Eye (tissue), 1 donor: ENCODE measurements at places on chromosomes 16 and 17.

- no peak for DNase-seq
These were observed 26.8 kb downstream of the TRPV2 start for GRCh38 chr17:16442141-16442540.

- DNase-seq, result no peak
These were observed 18.5 kb upstream of the PHF12 start for GRCh38 chr17:28969706-28970393.

GRCh38 chr17:78951967-78952551, 26.9 kb upstream of the TIMP2 start:
- DNase-seq, result peak; percentile 69

DNA sequence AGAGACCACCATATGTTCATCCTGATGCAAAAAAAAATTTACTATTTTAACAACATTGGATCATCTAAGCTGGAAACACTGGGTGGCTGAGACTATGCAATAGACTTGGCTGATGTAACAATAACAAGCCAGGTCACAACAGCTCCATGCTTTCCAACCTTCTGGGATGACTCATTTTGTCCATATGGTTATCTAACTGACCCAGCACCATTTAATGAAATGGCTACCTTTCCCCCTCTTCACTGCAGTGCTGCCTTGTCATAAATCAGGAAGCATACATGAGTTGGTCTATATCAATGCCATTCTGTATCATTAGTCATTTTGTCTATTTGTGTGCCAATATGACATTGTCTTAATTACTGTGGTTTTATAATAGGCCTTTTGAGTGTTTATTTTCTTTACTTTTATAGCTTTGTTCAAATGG, 217.6 kb upstream of the KCNJ16 start:
- no peak for DNase-seq

- no peak for DNase-seq
These were observed 6.1 kb downstream of the SGSM2 start for GRCh38 chr17:2343421-2343820.

- no peak for DNase-seq
These were observed 10.9 kb downstream of the ABCC1 start for GRCh38 chr16:15960124-15960971.

GRCh38 chr17:35241520-35241919, 1.4 kb upstream of the SLFN5 start:
- DNase-seq, result no peak

- no peak for DNase-seq
These were observed 28.3 kb downstream of the PLCD3 start for GRCh38 chr17:45104029-45104428.

DNA sequence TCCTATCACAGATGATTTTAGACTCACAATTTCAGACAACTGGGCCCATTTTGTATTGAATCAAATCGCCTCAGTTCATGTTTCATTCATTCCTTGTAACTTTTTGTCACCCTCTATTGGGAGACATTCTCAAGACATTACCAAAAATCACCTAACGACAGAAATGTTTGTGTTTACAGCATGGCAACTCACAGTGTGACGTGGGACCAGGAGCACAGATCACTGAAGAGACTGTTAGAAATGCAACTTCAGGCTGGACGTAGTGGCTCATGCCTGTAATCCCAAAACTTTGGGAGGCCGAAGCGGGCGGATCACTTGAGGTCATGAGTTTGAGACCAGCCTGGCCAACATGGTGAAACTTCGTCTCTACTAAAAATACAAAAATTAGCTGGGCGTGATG, 249.6 kb downstream of the NTN1 start:
- DNase-seq, result no peak

DNA sequence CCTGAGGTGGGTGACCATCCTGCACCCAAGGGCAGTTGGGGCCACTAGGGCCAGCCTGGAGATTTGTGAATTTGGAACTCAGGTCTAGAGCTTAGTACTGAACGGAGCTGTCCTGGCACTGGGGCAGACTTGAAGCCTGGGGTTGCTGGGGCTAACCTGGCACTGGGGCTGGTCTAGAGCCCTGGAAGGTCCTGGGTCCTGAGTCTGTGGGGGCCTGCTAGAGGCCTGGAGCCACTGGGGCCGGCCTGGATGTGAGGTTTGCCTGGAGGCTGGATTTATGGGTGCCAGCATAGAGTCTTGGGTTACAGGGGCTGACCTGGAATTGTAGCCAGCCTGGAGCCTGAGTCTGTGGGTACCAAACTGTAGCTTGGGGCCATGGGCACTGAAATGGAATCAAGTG, 1216.9 kb downstream of the CDH11 start:
- no peak for DNase-seq

GRCh38 chr16:6643080-6643686, 689.5 kb upstream of the RBFOX1 start:
- DNase-seq, result peak; percentile 92

GRCh38 chr17:66492561-66493005, 190.2 kb downstream of the PRKCA start:
- DNase-seq, result no peak

DNA sequence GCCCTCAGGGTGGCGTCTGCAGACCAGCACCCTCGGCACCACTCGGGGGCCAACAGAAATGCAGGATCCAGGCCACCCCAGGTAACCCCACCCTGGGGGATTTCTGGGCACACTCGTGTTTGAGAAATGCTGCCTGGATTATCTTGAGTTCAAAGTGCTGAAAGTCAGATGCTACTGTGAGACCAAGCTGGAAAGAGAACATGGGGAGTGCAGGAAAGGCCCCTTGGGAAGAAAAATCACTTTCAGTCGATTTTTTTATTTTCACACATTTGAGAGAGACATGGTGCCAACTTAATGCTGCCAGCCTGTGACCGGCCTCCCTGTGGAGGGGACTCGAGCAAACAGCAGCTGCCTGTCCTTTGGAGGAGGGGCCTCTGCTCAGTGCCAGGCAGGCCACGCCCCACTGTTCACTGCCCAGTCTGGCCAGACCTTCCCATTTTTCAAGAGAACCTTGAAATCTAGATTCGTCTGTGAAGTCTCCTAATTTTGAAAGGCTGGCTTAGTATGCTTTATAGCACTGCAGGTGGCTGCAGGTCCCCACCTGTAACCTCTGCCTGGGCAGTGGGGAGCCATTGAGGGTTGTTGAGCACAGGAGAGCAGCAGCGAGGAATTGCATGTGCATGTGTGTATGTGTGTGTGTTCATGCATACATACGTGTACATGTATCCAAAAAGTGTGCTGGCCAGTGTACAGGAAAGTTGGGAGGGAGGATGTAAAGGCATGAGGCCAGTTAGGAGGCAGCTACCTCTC, 70.7 kb upstream of the PLCG2 start:
- no peak for DNase-seq

GRCh38 chr17:18186627-18186982, 3.0 kb downstream of the ALKBH5 start:
- DNase-seq, result no peak

GRCh38 chr17:9512323-9513168, 63.1 kb downstream of the STX8 start:
- no peak for DNase-seq

- peak; percentile 50 for DNase-seq
These were observed 89.7 kb upstream of the CLEC18A start for GRCh38 chr16:69861292-69862030.

GRCh38 chr17:2024572-2025219, 438 bp downstream of the RTN4RL1 start:
- DNase-seq, result no peak

DNA sequence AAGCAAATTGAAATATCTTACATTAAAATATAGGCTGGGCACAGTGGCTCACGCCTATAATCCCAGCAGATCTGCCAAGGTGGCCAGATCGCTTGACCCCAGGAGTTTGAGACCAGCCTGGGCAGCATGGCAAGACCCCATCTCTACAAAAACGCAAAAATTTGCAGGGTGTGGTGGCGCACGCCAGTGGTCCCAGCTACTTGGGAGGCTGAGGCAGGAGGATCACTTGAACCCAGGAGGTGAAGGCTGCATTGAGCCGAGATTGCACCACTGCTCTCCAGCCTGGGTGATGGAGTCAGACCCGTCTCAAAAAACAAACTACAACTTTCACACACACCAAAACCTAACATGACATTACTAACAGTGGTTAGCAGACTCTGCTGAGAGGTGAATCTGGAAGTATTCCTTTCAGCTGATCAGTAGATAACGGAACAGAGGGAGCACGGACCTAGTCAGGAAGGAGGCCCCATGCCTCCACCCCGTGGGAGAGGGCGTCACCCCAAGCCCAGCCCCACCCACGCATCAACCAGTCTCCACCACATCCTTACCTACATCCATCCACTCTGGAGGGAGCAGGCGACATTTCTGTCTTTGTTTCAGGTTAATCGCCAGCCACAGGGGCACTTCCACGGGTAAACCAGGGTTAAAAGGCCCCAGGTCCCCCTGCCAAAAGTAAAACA, 1.7 kb downstream of the GINS2 start:
- DNase-seq, result no peak

GRCh38 chr17:17751489-17752088, 70.3 kb downstream of the RAI1 start:
- DNase-seq, result no peak

DNA sequence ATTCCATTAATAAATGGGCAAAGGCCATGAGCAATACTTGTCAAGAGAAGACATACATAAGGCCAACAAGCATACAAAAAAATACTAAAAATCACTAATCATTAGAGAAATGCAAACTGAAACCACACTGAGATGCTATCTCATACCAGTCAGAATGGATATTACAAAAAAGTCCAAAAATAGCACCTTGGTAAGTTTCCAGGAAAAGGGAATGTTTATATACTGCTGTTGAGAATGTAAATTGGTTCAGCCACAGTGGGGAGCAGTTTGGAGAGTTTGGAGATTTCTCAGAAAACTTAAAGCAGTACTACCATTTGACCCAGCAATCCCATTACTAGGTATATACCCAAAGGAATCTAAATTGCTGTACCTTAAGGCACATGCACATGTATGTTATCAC, 467.7 kb downstream of the CDH11 start:
- DNase-seq, result no peak

DNA sequence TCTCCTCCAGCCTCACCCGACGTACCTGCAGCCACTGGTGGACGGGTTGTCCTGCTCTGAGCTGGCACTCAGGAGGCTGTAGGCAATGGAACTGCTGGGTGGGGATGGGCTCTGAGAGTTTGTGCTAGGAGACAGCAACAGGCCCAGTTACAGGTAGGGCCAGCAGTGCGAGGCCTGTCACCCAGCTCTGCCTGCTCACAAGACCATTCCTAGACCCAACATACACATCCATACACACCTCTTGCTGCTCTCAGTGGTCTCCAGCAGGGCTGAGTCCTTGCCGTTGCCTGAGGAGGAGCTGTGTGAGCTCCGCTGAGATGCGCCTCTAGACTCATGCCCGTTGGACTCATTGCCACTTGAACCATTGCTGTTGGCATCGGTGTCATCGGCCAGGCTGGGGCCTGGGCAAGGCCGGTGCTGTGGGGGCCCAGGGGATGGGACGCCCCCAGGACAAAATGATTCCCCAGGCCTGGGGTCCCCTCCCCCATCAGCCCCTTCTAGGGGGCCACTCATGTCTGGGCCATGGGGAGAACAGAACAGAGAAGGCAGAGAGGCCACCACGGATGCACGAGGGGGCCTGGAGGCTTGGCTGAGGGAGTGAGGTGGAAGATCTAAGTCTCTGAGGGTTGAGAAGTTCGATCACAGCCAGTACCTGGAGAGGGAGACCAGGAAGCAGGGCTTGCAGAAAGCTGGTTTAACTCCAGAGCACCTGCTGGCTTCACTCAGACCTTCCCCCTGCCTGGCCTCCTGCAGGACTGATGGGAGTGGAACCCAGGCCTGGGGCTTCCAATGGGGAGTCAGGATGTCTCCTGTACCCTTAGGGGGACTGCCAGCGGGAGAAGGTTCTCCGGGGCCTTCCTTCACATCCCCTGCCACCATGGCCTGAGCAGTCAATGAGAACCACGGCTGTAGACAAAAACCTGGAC, 1.7 kb downstream of the PER1 start:
- DNase-seq, result no peak

DNA sequence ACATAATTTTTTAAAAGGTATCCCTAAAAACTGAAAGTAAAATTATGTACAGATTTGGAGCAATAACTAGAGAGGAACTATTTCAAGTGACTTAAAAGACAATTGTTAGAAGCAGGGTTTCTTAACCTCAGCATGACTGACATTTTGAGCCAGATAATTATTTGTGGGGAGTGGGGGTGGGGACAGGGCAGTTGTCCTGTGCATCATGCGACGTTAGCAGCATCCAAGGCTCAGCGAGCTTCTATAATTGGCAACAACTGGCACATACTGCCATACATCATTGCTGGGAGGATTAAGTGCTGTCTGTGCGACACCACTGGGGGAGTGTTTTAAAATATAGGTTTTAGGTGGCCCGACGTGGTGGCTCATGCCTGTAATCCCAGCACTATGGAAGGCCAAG, 27.1 kb downstream of the GABARAPL2 start:
- DNase-seq, result no peak

GRCh38 chr17:14458724-14459123, 157.8 kb downstream of the HS3ST3B1 start:
- DNase-seq, result no peak

DNA sequence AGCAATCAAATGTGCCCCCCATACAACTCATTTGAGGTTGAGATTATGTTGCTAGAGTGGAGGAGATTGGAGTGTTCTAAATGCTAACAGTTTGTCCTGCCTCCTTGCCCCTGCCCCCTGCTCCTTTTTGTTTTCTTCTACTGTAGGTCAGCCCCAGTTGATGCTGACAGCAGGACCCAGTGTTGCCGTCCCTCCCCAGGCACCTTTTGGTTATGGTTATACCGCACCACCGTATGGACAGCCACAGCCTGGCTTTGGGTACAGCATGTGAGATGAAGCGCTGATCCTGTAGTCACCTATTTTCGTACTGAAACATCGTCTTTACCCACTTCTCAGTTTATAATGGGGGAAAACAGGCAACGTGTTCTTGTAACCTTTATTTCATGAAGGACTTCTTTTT, 13.6 kb downstream of the PTRH2 start:
- DNase-seq, result no peak

DNA sequence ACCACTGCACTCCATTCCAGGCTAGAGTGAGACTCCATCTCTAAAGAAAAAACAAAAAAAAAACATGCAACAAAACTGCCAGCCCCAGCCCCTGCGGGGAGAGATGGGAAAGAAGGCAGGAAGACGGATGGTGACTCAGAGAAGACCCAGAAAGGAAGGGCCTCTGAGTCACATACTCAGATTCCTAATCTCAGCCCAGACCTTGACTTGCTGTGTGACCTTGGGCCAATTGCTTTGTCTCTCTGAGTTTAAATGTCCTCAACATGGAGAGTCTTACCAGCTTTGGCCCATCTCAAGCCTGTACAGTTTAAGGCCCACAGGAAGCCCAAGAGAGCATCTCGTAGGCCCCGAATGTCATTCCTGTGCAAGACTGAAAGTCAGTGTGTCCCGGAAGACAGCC, 86.5 kb upstream of the LHX1 start:
- DNase-seq, result no peak

DNA sequence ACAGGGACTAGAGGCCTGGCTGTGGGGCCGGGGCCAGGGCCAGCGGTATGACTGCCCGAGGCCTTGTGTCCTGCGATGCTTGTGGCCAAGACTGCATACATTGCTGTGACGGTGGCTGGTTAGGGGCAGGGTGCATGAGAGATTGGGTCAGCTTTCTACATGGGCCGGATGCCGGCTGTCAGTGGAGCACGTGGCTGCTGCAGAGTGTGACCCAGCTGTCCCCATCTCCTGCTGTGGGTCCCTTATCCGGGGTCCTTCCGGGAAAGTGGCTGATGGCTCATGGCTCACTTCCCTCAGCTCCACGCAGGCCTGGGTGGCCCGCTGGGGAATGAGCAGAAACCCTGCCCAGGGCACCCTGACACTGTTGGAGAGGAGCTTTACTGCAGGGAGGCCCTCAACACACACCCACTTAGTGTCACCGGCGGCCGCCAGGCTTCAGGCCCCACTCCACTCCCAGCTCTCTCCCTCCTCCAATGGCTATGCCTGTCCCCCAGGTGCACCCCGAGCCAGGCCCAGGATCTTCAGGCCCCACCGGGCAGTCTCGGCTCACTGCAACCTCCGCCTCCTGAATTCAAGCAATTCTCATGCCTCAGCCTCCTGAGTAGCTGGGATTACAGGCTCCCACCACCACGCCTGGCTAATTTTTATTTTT, 808 bp upstream of the RGS11 start:
- DNase-seq, result peak; percentile 33
